T-helper 9 cell (primary cell): ENCODE measurements at places on chromosomes 7 and 10.

DNA sequence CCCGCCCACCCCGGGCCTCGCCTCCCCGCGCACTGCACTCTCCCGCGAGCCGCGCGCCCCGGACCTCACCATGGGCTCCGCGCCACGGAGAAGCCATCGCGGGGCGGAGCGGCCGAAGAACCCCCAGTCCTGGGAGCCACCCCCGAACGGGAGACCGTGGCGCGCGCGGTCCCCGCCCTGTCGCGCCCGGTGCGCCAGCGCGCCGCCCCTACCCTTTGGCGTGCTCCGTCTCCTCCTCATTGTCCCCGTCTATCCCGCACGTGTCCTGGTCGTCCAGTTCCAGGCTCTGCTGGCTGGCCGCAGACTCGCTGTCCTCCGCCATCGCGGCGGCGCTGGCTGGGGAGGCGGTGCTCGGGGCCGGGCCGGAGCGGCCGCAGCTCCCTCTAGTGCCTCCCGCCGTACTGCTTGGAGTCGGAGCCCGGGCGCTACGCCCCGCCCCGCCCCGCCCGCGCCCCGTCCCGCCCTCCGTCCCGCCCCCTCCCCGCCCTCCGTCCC is at the start of gene NMT2:
TSS of gene NMT2 (minus strand) at position 403 of the 495 bp plus-strand sequence. CDS start at position 322, 81 bp downstream.
- no peak for DNase-seq

DNA sequence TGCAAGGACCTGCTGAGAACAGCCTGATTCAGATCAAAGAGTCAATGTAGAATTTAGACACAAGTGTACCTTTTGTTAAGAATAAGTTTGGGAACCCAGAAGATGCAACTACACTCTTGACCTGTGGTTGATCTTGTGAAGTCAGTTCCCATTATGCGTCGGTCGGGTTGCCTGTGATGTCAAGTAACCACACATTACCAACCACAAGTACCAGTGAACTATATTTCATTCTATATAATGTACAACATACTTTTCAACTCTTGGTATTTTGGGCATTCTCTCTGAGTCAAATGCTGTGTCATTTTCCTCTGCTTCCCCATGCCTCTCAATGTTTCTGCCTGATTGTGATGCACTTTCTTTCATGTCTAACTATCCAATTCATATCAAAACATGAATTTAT is 426.2 kb downstream of the ETV1 start:
- no peak for DNase-seq

GRCh38 chr7:131294553-131294952 is 33.1 kb upstream of the MKLN1 start:
- no peak for DNase-seq

GRCh38 chr7:137954614-137955013 is 47.3 kb downstream of the CREB3L2 start:
- DNase-seq, result no peak

- DNase-seq, result no peak
Measured at GRCh38 chr7:111903797-111904196, 302.4 kb downstream of the DOCK4 start.
